ENCODE measurements at places on chromosomes 13 and 19.
A peak's percentile ranks its signal among the peaks of the same experiment; 100 is the strongest.

GRCh38 chr19:1401138-1401888 is at the start of gene GAMT:
TSS of gene GAMT (minus strand) at chr19:1401542. CDS start at chr19:1401476, 66 bp downstream.
- DNase-seq = peak; percentile 48

- no peak for DNase-seq
Observed at GRCh38 chr13:60604058-60604457, 207.0 kb downstream of the TDRD3 start.

DNA sequence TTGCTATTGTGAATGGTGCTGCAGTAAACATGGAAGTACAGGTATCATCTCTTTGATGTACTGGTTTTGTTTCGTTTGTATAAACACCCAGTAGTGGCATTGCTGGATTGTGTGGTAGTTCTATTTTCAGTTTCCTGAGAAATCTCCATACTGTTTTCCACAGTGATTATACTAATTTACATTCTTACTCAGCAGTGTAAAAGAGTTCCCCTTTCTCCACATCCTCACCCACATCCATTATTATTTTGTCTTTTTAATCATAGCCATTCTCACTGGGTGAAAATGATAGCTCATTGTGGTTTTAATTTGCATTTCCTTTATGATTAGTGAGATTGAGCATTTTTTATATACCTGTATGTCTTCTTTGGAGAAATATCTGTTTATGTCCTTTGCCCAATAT is 62.3 kb upstream of the PARP4 start:
- no peak for DNase-seq

GRCh38 chr19:1058112-1058511 is 8.9 kb upstream of the ARHGAP45 start:
- no peak for DNase-seq

- no peak for DNase-seq
Observed at GRCh38 chr13:23963184-23963931, 66.1 kb upstream of the C1QTNF9B start.

DNA sequence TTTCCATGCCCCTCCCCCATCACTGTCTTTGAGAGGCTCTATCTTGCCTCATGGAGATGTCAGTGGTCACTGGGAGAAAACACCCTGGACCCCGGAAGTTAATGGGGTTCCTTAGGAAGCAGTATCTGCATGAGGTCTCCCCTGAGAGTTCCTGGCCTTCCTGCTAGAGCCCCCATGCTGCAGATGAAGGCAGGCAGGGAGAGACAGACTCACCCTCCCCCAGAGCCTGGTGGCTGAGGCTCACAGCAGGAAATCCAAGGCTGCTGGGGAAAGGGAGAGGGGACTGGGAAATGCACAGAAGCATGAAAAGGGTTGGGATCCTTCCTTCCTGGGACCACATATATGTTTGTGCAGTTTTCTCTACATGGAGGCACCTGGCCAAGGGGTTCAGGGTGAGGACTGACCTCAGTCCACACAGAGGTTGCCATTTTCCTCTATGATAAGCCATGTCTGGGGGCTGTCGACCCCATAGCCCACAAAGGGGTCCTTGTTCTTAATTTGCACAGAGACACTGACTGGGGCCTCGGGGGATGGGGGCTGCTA is 95.4 kb downstream of the RNASEH2B start:
- DNase-seq = no peak

GRCh38 chr13:90591260-90591926 is 756.1 kb upstream of the MIR17HG start:
- DNase-seq = no peak

DNA sequence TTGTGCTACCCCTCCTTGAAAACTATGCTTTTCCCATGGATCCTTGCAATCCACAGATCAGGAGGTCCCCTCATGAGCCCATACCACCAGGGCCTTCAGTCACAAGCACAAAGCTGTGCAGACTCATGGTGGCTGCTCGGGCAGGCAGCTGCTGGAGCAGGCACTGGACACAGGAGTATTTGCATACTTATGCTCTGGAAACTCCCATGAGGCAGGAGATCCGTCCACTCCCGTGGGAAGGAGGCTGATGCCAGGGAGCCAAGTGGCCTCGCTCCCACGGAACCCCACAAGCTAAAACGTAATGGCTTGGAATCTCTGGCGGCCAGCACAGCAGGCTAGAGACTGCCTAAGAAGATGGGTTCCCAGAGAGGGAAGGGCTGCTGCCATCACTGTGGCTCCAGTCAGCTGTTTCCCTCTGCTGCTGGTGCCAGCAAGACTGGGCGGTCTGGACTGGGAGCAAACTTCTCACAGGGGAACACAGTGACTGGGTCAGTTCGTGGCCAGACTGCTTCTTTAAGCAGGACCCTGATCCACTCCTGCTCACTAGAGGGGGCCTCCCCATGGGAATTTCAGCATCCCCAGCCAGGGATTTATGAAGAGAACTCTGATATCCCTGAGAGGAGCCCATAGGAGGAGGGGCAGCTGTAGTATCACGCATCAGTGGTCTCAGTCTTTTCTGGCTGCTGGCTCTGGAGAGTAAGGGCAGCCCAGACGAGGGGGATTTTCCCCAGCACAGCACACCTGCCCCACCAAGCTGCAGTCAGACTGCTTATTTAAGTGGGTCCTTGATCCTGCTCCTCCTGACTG is 370.3 kb upstream of the ATXN8OS start:
- DNase-seq = no peak

GRCh38 chr13:110636053-110636475 is 20.7 kb downstream of the NAXD start:
- DNase-seq = no peak

GRCh38 chr13:28539625-28540286 is 44.8 kb upstream of the FLT1 start:
- no peak for DNase-seq

DNA sequence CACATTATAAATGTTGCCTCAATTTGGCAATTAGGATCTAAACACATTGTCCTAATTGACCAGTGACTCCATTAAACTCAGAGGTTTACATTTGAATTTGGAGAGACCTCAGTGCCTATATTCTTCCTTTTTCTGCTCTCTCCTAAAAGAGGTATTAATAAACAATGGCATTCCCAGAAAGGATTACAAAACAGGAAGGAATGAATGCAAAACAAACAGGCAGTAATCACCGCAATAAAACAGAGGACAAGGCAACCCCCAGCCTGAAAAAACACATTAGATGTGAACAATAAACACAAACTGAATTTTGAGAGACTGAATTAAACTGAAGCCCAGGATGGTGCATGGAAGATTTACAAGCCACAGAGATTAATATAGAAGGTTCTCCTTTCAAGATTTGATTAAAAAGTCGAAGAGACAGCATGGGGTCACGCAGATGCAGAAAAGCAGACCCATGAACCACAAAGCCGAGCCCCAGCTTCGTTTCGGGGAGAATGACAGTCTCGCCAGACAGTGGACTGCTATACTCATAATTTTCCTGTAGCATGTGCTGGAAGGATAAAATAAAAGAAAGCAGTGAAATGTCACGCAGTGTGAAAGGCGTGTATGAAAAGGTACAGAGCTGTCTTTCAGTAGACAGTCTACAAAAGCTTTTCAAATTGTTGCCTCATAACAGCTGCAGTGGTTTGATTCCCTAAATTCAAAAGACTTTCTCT is 503.0 kb downstream of the LIG4 start:
- no peak for DNase-seq

DNA sequence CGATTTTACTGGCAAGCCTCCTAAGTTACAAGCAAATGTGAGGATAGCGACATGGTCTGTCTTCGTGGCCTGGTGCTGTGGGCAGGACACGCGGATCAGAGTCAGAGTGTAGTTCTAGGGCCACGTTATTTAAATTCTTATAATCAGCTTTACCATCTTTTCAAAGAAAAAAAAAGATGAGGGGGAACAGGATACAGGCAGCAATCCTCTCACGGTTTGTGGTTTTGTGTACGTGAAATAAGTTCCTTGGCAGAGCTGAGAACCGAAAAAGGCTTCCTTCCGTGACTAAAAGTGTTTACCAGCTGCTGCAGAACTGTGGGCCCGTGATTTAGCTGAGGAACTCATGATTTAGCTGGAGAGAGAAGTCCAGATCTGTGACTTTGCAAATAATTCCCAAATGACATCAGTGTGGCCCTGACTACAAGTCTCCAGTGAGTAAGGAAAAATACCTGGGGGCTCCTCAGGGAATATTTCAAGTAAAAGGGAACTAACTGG is 27.2 kb downstream of the RCBTB2 start:
- DNase-seq = no peak

GRCh38 chr19:56507446-56508289 is at the start of gene ZNF471:
TSS of gene ZNF471 (plus strand) at chr19:56507855. CDS start at chr19:56511572, 3,717 bp downstream.
- DNase-seq = peak; percentile 73

GRCh38 chr19:55447421-55448174 is 4.5 kb upstream of the SHISA7 start:
- DNase-seq = no peak

- DNase-seq = no peak
Observed at GRCh38 chr19:5290336-5291262, 50.0 kb downstream of the PTPRS start.

DNA sequence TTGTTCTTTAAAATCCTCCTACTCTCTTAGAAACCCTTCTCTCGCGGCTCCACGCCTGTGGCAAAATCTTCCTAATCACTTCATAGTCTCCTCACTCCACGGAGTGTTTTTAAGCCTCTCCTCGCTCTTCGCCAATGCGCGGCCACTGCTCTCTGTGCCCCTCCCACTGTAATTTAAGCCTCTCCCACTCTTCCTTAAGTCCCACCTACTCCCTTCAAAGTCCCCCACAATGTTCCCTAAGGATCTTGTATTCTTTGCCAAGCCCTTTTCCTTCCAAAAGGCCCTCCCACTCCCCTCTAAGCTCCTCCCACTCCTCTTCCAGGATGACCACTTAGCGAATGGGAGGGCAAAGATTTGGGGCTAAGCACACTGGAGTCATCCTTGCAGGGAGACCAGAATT is 1.3 kb downstream of the FIZ1 start:
- DNase-seq = no peak

GRCh38 chr19:5059213-5059574 is 90.3 kb downstream of the KDM4B start:
- no peak for DNase-seq

- DNase-seq = no peak
Observed at GRCh38 chr19:47229676-47230053, 1.3 kb downstream of the BBC3 start.

DNA sequence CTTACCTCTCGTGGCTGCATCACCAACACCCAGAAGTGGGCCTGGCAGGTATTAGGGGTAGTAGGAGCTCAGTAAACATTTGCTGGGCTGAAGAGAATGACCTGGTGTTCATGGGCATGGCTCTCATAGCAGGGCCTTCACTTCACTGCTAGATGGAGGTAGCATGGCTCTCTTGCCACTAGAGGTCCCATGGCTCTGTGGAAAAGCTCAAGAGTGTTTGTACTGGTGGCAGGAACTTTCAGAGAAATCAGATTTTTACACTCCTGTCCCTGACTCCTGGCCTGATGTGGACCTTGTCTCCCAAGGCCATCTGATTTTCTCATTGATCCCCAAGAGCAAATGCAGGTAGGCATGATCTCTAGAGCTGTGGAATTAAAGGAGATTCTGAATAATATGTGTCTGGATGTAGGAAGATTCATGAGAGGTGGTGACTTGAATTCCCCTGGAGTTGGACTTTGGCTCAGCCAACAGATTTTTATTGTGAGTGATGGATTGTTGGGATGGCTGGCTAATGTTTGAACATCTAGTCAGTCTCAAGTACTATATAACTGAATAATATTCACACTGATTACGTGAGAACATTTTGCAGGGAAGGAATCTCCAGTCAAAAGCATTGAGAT is 5.7 kb downstream of the ZNF574 start:
- no peak for DNase-seq

DNA sequence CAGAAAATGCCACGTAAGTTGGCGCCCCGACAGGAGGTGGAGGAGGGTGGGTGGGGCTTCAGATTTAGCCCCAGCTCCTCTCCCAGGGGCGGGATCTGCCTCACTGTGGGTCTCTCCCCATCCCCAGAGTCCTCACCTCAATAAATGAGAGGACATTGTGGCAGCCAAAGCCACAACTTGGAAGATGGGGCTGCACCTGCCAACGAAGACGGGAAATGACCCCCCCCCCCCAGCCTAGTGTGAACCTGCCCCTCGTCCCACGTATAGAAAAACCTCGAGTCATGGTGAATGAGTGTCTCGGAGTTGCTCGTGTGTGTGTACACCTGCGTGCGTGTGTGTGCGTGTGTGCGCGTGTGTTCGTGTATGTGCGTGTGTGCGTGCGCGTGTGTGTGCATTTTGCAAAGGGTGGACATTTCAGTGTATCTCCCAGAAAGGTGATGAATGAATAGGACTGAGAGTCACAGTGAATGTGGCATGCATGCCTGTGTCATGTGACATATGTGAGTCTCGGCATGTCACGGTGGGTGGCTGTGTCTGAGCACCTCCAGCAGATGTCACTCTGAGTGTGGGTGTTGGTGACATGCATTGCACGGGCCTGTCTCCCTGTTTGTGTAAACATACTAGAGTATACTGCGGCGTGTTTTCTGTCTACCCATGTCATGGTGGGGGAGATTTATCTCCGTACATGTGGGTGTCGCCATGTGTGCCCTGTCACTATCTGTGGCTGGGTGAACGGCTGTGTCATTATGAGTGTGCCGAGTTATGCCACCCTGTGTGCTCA is 1.5 kb upstream of the TRAPPC5 start:
- DNase-seq = peak; percentile 56

GRCh38 chr19:22260499-22260898 is 25.7 kb upstream of the ZNF729 start:
- DNase-seq = no peak

DNA sequence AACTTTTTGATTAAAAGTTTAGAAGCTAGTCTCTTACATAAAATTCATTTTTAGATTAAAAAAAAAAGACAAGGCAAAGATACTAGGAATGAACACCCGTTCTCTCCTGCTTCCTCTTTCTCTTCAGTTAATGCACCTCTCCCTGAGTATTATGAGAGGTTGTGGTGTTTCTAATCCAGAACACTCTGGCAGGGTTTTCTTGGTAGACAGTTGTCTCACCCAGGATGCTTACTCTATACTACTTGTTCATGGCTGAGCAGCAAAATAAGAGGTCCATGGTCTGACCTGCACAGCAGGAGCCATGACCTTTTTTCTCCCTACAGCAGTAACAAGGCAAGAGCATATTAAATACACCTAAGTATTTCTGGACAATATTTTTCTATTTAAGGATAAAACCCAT is 62.0 kb downstream of the MICU2 start:
- no peak for DNase-seq

GRCh38 chr13:111469450-111469849 is 149.0 kb downstream of the TEX29 start:
- no peak for DNase-seq

- DNase-seq = no peak
Observed at GRCh38 chr13:42970824-42971690, 21.0 kb downstream of the EPSTI1 start.

- no peak for DNase-seq
Observed at GRCh38 chr19:51144482-51145045, 2.5 kb downstream of the SIGLEC7 start.

- no peak for DNase-seq
Observed at GRCh38 chr19:8194528-8195267, 14.5 kb upstream of the CERS4 start.

DNA sequence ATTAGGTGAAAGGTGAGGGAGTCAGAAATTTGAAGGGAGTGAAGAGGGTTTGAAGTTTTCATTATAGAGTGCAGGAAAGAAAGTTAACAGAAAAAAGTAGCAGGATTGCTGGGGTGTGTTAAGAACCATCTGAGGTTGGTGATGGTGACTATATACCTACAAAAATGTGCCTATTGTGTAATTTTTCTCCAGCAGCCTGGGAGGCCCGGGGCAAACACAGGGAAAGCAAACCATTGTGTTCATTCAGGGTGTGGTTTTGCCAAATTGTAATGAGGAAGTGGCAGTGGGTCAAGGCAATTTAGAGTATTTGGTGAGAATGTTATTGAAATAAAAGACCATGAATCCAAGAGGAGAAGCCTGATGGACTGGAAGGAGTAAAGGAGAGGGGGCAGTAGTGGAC is 8.2 kb upstream of the SUCLA2 start:
- DNase-seq = no peak

Data from stimulated activated CD4-positive, alpha-beta T cell treated with anti-CD3 and anti-CD28 coated beads, Interleukin-15, amount 100 ng/mL, for 48 hours (primary cell).